HL-60 (cell line): ENCODE measurements at places on chromosomes 16 and 17.
A peak's percentile ranks its signal among the peaks of the same experiment; 100 is the strongest.

DNA sequence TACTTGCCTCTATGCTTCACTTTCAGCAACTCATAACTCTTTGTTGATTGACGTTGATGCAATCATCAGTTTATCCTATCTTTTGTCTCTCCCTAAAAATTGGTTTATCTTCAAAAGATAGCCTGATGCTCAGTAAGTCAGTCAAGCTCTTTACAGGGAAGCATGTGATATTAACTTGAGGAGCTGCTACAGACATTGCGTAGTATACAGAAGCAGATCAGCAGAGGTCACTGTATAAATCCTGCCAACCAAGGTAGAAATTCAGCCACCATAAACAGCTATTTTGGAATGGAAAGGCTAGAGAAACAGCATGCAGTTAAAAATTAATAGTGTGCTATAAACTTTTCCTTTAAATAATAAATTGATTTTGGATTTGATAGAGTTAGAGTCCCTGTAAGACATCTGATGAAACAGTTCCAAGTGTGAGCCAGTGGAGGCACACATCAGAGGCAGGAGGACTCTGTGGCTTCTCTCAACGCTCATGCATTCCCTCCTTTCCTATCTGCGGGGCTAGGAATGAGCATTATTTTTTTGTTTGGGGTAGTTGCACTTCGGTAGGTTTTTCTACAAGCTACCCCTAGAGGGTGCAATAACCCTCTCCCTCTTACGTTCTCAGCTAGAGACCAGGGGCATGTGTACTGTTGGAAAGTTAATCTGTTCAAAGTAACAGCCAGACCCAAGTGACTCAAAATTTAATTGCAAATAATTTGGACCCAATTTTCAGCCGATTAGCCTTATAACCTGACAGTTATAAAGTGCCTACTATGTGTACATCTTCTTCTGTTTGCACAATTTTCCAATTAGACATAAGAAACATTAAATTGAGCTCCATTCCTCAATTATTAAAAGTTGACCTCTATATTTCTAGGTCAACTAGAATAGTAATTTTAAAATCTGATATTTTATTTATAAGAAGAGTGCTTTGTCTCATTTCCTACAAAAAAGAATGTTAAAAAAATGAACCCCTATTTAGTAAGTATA lies 647.7 kb upstream of the SOX9 start:
- DNase-seq = peak; percentile 3

DNA sequence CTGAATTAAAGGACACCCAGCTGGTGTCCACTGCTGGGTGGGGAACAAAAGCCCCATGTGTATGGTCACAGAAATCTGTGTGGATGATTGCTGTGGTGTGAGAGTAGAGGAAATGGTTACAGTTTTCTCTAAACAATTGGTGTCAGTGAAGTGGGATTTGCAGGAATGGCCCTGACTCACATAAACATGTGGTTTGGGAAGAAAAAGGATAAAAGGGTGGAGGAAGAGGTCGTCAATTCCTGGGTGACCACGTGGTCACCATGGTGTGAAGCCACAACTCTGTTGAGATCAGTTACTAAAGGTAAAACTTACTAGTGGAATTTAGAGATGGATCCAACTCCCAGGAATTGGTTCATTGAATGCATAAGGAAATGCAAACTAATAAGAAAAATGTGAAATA lies 3.6 kb upstream of the TUBG2 start:
- no peak for DNase-seq

DNA sequence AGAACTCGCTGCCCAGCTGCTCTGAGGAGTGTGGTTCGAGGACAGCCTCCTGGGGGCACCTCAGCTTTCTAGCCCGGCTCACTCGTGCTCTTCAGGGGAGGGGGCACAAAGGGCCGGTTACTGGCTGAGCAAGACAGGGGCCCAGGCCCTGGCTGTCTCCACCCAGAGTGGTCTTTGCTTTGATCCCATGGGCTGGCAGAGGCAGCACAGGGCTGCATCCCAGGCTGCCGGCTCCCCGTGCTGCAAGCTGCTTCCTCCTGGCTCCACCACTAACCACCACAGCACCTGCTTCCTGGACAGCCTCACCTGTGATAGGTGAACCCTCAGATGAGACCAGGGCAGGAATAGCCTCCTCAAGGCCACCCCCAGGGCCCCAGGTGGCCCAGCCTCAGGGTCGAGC lies 6.8 kb downstream of the SPPL2C start:
- DNase-seq = no peak

DNA sequence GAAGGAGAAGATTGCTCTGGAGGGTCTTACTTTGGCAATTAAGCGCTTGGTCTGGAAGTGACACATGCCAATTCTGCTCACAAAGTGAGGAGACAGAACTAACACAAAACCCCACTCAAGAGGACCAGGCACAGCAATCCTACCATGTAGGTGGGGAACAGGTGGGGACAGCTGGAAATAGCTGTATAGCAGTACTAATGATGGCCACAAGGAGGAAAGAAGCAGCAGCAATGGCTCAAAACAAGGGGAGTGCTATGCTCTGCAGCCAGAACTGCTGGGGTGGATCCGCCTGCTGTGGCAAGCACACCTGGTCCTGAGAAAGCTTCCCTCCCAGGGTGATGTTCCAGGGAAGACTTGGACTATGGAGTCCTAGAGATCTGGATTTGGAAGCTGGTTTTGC lies 17.0 kb upstream of the TMEM132E start:
- no peak for DNase-seq

GRCh38 chr16:84537491-84538151 lies 33.2 kb upstream of the MEAK7 start:
- DNase-seq = no peak

- peak; percentile 90 for DNase-seq
Observed at GRCh38 chr16:72876221-72876620, 171.7 kb downstream of the ZFHX3 start.

DNA sequence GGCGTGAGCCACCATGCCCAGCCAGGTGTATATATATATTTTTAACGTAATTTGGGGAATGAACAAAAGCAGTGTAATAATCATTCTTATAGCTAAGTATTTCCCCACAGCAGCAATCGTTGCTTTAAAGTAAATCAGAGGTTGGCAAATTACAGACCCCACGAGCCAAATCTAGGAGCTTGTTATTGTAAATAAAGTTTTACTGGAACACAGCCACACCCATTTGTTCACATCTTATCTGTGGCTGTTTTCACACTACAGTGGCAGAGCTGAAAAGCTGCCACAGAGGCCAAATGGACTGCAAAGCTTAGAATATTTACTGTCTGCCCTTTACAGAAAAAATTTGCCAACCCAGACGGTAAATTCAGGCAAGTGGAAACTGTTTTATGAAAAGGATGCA lies 50.8 kb downstream of the RAB11FIP4 start:
- no peak for DNase-seq

DNA sequence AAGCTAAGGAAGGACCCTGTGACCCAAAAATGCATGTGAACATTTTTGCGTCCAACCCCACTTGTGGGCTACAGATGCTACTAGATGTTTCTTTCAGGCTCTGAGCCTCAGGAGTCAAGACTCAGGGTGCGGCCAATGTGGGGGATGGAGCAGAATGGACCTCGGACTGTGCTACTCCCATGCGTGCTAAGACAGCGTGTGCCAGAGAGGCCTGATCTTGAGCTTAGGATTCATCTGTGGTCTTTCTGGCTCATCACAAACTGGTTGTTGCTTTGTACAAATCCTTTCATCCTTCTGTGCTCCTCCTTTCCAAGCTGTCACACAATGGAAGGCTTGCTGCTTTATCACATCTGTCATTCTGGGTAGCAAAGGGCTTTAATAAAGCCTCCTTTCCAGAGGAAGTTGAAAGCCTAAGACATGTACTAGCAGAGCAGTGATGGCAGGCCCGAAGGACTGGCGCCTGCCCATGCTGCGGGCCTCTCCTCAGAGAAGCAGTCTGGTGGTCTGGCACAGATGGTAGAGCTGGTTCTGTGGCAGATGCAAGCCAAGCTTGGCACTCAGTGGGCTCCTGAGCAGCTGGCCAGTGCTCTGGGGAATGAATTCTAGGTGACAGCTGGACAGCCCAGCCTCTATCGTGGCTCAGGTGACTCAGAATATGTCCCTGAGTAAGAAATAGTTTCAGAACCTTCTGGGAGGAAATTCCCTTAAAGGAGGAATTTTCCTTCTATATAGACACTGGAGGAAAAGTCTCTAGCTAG lies 27.8 kb downstream of the COG4 start:
- no peak for DNase-seq

DNA sequence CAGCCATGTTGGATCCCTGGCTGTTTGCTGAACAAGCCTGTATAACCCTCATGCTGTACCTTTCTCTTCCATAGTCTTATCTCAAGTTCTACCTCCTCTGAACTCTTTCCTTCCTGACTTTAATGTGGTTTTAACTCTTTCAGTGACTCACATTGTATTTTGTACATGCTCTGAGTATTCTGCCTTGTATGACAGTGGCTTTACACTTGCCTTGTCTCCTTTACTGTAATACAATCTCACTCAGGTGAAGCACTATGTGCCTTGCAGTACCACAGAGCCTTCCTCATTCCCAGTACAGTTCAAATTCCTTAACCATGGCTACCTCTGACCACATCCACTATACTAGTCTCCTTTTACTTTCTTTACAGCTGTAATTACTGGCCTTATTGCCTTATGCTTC lies 14.1 kb downstream of the PSMD11 start:
- DNase-seq = no peak

DNA sequence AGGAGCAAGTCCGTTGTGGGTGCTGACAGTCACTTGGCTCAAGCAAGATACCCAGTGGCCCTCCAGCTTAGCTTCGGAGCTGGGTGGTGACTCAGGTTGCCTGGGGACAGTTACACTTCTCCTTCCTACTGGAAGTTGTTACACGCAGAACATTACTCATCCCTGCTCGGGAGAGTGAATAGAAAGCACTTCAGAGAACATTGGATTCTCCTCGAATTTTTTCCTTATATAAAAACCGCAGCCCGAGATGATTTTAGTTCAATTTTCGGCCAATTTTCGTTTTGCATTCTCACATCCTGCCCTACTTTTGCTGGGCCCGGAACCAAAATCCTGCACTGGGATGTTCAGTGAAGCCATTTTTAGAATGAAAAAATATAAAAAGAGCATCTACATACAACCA lies 99.7 kb downstream of the ELAC2 start:
- DNase-seq = no peak

- no peak for DNase-seq
Observed at GRCh38 chr16:58056580-58056979, 31.0 kb downstream of the MMP15 start.

DNA sequence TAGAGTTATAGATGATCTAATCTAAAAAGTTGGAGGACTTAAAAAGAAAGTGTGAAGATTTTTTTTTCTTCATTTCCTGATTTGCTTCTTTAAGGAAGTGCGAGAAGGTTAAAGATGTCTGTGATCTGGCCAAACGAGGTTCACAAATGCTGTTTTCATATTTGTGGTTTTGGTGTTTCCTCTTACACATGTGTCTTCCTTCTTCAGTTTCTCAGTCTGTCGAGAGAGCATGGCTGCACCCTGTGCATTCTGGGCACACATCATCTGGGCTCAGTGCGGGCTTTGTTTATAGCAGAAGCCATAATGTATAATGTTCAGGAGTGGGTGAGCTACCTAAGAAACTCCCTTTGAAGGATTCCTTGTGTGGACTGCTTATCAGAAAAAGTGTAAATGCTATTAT lies 260.4 kb upstream of the TBX2 start:
- peak; percentile 14 for DNase-seq
